ENCODE measurements at places on chromosomes 3 and 15.
A peak's percentile ranks its signal among the peaks of the same experiment; 100 is the strongest.

DNA sequence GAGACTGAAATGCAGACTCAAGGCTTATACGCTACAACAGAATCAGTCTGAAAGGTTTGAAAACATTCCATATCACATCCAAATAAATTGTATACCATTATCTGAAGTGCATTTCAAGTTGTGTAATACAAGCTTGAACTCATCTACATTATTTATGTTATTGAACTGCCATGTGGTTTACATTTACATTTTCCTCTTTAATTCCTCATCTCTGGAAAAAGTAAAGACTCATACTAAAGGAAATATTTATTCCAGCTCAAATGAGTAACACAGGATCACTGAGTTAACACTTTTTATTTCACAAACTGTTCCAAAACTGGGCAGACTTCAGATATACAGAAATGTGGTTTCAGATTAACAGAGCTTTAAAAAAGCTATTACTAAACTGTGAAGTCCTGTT, 282.5 kb downstream of the ULK4 start:
- no peak for DNase-seq

GRCh38 chr15:81923561-81924350, 122.1 kb downstream of the MEX3B start:
- no peak for DNase-seq

DNA sequence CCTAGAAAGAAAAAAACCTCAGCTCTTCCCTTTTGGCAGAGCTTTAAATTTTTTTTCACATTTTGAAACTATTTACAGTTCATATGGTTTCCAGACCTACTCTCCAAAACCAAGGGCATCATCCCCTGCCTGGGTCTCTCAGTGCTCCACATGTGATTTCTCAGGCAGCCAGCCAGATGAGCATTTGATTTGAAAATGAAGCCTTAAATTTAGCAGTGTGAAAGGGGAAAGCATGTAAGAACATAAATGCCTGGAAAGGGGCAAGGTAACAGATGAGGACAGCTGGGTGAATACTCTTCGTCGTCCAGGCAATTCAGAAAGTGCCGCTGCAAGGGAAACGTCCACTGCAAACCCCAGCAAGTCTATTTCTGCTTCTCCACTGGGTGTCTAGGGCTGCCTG, 94.8 kb downstream of the ATP8B4 start:
- DNase-seq, result no peak

DNA sequence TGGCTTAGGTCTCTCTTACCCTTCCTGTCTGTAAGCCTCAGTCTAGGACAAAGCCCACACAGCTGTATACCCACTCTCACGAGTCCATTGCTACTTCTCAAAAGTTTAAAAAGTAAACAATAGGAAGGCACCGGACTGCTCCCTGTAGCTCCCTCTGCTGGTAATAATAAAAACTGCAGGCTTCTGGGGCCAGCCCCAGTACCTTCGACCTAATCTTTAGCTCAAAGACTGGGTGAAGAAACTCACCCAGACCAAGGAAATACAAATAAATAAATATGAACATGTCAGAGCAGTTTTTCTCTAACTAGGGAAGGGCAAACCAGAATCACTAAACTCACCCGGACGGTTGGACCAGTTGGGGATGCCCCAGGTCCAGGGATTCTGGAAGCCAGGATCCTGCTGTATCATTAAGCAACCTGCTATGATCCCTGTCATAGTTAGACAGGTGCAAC, 5.0 kb downstream of the FAM219B start:
- peak; percentile 72 for DNase-seq

DNA sequence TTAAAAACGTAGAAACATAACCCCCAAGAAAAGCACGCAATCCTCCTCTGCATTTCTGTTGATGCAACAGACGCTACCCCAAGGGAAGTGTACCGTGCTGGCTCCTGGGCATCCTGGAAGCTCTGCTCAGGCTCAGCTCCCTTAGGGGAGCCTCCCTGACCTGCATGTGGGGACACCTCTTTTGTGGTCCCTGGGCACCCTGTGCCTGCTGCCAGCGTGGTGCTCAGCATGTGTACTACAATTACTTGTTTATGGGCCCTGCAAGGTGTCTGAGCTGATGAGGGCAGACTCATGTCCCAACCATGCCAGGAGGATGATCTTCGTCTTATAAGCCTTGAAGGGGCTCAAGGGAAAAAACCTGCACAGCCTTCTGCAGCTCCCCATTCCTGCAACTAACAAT, 18.3 kb downstream of the EHD4 start:
- DNase-seq, result no peak

DNA sequence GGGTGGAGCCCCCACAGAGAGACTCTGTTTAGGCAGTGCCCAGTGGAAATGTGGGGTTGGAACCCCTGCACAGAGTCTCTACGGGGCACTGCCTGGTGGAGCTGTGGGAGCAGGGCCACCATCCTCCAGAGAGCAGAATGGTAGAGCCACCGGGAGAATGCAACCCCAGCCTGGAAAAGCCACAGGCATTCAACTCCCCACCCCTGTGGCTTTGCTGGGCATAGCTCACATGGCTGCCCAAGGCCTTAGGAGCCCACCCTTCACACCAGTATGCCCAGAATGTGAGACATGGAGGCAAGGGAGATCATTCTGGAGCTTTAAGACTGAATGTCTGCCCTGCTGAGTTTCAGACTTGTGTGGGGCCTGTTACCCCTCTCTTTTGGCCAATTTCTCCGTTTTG, 19.0 kb upstream of the CHCHD6 start:
- no peak for DNase-seq
